IPS-NIHi11 (cell line): ENCODE measurements at places on chromosomes 12 and 14.

DNA sequence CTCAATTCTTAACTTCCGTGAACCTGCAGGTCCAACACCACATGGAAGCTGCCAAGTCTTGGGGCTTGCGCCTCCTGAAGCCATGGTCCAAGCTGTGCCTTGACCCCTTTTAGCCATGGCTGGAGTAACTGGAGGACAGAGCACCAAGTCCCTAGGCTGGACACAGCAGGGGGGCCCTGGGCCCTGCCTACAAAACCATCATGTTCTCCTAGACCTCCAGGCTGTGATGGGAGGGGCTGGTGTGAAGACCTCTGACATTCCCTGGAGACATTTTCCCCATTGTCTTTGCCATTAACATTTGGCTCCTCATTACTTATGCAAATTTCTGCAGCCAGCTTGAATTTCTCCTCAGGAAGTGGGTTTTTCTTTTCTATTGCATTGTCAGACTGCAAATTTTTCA, 570.1 kb downstream of the FSCB start:
- no peak for DNase-seq

- peak; percentile 37 for DNase-seq
Observed at GRCh38 chr12:68344126-68344525, 12.0 kb upstream of the MDM1 start.

DNA sequence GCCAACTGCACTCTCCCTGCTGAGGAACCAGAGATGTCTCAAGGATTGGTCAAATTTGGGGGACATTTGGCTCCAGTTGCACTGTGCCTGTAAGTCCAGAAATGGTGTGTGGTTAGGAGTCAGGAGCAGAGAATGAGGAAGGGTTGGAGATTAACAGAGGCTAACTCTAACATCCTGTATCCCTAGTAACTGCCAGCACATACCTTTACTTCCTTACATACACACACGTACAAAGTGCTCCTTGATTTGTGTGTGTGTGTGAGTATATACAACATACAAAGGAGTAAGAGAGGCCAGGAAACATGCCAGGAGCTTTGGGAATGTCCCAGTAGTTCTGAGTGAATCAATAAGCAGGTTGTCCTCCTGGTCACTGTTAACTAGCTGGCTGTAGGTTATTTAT, 39.8 kb upstream of the NRXN3 start:
- no peak for DNase-seq

GRCh38 chr14:97359341-97359740, 562.2 kb downstream of the VRK1 start:
- DNase-seq, result no peak

GRCh38 chr12:95874452-95874851, 15.7 kb downstream of the SNRPF start:
- peak; percentile 32 for DNase-seq

DNA sequence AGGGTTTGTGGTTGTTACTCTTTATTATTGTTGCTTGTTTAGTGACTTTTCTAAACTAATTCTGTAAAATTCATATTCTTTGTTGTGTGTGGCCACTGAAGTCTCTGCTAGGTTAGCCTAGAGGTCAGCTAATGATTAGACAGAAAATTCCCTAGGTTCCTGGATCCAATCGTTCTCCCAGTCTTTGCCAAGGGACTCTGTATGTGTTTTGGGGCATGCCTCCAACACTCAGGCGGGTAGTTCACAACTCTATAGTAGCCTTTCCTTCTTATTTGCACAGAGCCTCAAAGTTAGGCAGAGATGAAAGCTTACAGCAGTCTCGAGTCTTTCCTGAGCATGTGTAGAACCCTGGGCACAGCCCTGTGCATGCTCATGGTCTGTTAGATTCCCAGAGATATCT, 32.7 kb upstream of the RIN3 start:
- no peak for DNase-seq

DNA sequence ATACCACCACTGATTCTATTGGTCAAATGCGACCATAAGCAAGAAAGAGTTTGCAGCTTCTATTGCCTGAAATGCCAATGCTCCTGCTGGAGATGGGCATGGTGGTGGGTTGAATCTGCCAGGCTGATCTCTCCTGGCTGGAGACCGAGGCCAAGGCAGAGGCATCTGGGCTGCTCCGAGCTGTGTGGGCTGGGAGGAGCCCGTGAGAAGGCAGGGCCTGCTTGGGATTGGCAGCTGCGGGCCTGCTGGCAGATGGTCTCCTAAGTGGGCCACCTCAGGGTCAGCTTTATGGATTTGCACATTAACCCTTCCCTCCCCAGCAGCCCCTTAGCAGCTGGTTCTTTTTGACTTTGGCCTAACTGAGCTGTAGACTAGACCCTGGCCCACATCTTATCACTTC, 25.4 kb downstream of the SRRM4 start:
- peak; percentile 55 for DNase-seq

DNA sequence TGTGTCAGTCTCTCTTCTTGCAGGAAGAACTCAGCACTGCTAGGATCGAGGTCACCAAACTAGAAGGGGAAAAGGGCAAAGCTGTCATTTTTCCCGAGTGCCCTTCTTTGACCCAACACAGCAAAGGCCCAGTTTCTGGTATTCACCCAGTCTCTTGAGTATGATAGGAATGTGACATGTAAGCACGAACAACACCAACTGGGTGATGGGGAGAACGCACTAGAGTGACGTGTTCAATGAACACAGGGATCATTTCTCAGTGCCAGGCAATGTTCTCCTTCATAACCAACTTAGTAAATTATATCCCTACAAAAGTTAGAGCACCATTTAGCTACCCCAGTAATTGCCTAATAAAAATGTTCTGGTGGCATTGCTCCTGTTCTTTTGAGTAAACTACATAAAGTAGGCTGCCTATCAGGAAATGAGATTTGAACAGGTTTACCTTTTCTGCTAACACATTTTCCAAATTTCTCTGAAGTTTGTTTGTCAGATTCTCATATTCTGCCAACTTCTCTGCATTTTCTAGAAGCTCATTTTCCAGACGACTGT, 64.5 kb downstream of the NIN start:
- no peak for DNase-seq

DNA sequence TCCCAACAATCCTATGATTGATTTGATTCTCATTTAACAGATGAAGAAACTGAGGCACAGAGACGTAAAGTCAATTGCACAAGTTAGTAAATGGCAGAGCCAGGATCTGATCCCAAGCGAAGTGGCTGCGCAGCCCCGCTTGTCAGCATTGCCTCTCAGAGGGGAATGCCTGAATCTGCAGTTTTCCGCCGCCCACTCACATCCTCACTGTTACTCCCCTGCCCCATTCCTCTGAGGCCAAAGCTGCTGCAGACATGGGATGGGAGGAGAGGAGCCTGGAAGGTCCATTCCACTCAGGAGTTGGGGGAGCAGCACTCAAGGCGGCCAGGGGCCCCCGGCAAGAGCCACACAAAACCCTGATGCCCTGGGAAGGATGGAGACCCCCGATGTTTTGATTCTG, 1.0 kb downstream of the NRIP2 start:
- no peak for DNase-seq

DNA sequence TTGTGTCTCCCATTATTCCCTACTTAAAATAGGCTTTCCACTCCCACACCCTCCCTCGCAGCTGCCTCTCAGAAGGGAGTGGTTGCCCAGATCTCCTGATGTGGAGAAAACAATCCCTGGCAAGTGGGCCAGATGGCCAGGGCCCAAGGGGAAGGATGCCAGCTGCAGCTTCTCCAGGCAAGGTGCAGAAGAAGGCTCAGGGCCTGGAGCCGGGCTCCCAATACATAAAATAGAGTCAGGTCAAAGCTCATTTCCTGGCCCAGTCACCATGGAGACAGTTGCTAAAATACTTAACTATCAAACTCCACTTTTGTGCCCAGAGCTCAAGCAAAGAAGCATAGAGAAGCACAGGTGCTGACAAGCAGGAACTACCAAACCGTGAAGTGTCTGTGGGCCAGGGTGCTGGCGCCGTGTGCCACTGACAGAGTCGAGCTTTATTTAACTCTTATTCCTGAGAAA, 45.7 kb upstream of the ITPR2 start:
- DNase-seq, result peak; percentile 47

DNA sequence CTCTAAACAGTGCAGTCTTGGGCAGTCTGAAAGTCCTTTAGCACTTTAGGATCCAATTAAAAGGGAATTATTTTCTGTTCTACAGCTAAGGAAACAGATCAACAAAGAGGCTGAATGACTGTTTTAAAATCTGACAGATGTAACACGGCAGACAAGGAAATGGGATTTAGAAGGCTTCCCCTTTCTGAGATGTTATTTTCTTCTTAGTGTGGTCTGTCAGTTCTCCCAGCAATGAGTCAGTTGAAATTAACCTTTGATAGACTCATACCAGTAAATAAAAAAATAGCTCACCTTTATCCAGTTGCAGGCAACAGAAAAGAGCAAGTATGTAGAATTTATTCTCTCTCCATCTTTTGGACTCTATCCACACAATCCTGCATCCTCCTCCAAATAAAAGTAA, 98.1 kb downstream of the NEDD1 start:
- DNase-seq, result no peak

- DNase-seq, result peak; percentile 74
Observed at GRCh38 chr14:65222440-65222858, 120.1 kb upstream of the MAX start.

DNA sequence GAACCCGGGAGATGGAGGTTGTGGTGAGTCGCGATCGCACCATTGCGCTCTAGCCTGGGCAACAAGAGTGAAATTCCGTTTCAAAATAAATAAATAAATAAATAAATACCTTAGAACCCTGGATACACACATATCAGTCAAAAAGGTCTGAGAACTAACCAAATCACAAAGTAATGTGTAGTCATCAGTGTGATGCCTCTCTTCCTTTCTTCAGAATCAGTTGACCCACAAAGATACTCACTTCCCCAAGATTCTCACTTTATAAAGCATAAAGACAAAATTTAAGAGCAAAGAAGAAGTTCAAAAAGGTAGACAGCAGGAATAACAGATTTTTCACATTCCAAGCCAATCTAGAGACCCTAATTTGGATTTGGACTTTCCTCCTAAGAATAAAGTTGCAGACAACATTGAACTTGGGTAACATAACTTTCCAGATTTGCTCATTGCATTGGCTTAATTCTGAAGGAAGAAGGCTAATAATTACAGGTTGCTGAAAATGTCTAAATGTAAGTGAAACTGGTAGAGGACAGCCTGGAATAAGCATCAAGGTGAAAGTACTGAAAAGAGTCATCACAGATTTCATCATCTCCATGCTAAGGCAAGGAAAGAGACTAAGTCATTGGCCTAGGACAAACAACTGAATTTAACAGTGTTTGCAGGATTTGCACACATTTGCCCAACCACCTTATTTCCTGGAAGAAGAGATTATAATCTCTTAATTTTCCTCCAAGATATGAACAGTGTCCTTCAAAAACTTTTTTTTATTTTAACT, 17.4 kb downstream of the TMED10 start:
- no peak for DNase-seq

- no peak for DNase-seq
Observed at GRCh38 chr14:65867333-65867732, 454.8 kb downstream of the FUT8 start.

DNA sequence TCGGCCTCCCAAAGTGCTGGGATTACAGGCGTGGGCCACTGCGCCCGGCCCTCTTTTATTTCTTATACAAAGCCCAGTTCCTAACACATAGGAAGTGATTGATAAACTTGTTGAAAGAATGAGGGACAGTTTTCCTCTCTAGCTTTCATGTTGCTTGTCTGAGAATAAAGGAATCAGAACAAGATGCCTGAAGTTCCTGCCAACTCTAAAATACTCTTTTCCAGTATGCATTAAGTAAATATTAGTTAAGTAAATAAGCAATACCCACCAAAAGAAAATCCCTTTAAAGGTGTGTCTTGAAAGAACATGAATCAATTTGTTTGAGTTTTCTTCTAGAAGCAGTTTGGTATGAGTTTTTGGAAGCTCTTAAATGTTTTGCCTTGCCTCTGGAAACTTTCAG, 24.4 kb upstream of the CD27 start:
- DNase-seq, result no peak

GRCh38 chr12:50032854-50033581, 7.7 kb upstream of the RACGAP1 start:
- DNase-seq, result peak; percentile 64

GRCh38 chr14:33063521-33063920, 124.8 kb downstream of the NPAS3 start:
- no peak for DNase-seq

- DNase-seq, result no peak
Observed at GRCh38 chr14:23435543-23436326, at the start of gene MYH7. TSS of gene MYH7 (minus strand) at chr14:23435660. CDS start at chr14:23433732, 1,928 bp downstream.

GRCh38 chr12:75439930-75440329, 40.6 kb upstream of the GLIPR1 start:
- DNase-seq, result no peak

DNA sequence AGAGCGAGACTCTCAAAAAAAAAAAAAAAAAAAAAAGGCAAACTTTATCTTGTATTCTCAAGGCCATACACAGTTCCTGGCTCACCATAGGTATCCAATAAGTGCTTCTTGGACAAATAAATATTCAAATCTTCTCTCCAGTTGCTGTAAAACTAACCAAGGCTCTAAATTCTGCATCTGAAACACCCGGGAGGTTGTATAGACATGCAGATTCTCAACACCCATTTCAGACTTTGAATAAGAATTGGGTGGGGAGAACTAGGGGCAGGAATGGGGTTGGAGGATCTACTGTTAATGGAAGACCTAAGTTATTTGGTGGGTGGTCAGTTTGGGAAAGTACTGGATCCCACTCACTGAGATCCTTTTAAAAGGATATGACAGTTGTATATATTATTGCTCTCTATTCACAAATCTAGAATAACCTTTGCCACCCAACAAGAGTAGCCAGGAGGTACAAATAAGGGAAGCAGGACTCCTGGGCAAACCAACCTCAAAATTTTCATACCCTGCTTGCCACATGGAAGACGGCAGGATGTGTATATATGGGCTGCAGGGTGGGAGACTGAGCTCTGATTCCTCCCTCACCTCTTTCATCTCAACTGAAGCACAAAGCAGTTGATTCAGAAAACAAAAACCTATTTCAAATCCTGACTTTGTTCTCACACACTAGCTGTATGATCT, 879 bp downstream of the GDF3 start:
- peak; percentile 33 for DNase-seq

DNA sequence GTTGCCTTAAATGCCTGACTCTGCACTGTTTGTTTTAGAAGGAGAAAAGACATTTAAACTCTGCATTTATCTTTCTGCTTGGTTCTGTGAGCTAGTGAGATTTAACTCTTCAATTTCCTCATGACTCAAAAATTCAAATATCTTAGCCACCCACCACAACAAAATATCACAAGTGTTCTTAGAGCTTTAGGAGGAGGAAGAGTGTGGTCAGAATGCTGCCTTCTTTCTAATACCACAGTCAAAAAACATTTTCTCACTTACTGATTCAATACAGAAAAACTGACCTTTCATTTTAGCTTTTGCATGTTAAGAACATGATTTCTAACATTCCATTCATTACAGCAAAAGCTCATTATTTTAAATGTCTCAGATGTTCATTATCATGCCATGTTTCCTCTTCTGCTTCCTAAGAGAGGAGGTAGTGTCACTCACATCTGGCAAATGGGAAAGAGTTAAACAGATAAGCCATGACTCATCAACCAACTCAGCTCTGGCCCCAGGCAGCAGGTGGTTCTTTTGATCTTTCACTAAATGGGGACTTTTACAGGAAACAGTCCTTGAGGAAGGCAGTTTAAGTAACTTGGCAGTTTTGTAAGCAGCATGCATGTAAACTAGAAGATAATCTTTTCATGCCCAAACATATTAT, 56.4 kb upstream of the RNU6-8 start:
- peak; percentile 23 for DNase-seq

GRCh38 chr12:124519746-124520145, 47.7 kb downstream of the NCOR2 start:
- no peak for DNase-seq

GRCh38 chr12:128008341-128008740, 258.6 kb upstream of the TMEM132C start:
- no peak for DNase-seq
